ENCODE measurements at places on chromosomes 3 and 15.

DNA sequence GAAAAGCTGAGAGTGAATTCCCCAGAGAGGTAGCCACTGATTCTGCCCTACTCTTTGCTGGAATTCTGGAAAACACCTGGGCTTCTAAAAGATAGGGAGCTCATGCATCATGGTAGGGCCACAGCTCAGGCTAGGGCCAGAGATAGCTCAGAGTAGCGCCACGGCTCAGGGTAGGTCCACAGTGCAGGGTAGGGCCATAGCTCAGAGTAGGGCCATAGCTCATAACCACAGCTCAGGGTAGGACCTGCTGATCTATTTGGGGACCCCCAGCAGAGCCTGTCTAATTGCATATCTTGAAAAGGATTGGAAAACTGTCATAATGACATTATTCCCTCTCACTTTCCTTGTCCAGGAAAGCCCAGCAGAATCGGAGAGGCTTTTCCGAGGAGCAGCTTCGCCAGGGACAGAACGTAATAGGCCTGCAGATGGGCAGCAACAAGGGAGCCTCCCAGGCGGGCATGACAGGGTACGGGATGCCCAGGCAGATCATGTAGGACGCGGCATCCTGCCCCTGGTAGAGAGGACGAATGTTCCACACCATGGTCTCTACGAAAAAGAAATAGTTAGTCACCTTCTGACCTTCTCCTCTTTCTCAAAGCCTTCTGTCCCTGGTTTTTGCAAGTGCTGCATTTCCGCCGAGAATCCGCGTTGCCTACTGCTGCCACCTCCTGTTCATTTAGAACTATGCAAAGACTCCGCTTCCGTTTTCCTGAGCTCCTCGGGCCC lies 14.5 kb downstream of the TAGLN3 start:
- peak; percentile 67 for DNase-seq

DNA sequence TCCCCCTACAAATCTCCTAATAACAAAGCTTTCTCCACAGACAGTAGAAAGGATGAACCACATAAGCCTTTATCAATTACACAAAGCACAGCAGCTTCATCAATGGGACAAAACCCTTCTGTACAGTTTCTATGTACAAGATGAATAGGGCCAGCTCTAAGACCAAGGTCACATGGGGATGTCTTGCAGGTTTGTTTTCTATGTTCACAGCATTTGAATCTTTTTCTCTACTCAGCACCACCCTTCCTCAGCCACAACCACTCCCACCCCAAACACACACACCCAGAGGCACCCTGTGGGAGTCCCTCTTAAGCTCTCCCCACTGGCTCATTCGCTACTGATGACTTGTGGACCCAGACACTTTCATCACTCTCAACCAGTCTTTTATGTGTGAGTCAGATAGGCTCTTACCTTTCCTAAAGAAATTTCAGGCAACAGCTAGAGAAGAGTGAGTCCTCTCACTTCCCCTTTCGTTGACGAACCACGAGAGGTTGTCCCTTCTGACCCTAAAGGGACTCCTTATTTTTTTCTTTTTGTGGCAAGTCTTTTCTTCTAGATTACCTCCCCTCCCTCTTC lies 57.9 kb downstream of the ARHGAP31 start:
- peak; percentile 48 for DNase-seq

GRCh38 chr15:48084759-48085590 lies 35.8 kb upstream of the SLC24A5 start:
- DNase-seq, result no peak

- no peak for DNase-seq
Measured at GRCh38 chr3:150370122-150370602, 37.9 kb upstream of the TSC22D2 start.

GRCh38 chr3:58620421-58620820 lies 43.2 kb upstream of the FAM107A start:
- no peak for DNase-seq

GRCh38 chr3:183369117-183369516 lies 59.3 kb downstream of the MCF2L2 start:
- DNase-seq, result no peak
